ENCODE measurements at places on chromosomes 4 and X. TPM values are rescaled to one million over a fixed set of nuclear protein-coding genes. Genes with fewer than 3 reads are reported as not detected.

The PNMA3 gene
- 1.2 TPM for total RNA-seq

The SLC10A4 gene
- 0.49 TPM for total RNA-seq

The USP46 gene
- 20.6 TPM for total RNA-seq

The PAGE2 gene
- total RNA-seq, result not detected

The CLIC2 gene
- total RNA-seq, result 3.8 TPM

The NUP62CL gene
- 0.84 TPM for total RNA-seq

The NUDT11 gene
- total RNA-seq, result 4.7 TPM

The MAGEA1 gene
- total RNA-seq, result not detected

The LIMCH1 gene
- 104 TPM for total RNA-seq

The SH2D1A gene
- 1.2 TPM for total RNA-seq

The RAB40A gene
- total RNA-seq, result 0.35 TPM

The UFSP2 gene
- total RNA-seq, result 54.4 TPM

The C4orf54 gene
- total RNA-seq, result 114 TPM

The RHOXF2 gene
- not detected for total RNA-seq
